Suppressor macrophage treated with lipopolysaccharide for 4 hours (primary cell): ENCODE measurements at places on chromosomes 11 and 22.

- no peak for DNase-seq
These were observed 40.5 kb downstream of the GRAMD4 start for GRCh38 chr22:46660604-46661201.

DNA sequence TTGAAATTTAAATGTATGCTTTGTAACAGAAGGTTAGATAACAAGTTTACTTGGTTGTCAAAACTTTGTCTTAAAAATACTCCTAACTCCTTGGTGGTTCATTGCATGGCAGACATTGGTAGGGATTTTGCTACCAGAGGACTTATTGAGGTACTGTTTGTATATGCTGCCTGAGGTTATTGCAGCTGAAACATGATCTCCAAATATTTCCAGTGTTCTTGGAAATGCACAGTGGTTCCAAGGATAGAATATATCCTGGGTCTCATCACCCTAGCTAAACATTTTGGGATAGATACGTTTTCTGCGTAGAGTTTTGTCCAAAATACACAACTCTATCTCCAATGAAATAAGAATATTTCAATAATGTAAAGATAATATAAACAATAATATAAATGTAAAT is 109.2 kb downstream of the RAB38 start:
- DNase-seq, result no peak

GRCh38 chr11:94630221-94630620 is 63.1 kb downstream of the PIWIL4 start:
- DNase-seq, result no peak

DNA sequence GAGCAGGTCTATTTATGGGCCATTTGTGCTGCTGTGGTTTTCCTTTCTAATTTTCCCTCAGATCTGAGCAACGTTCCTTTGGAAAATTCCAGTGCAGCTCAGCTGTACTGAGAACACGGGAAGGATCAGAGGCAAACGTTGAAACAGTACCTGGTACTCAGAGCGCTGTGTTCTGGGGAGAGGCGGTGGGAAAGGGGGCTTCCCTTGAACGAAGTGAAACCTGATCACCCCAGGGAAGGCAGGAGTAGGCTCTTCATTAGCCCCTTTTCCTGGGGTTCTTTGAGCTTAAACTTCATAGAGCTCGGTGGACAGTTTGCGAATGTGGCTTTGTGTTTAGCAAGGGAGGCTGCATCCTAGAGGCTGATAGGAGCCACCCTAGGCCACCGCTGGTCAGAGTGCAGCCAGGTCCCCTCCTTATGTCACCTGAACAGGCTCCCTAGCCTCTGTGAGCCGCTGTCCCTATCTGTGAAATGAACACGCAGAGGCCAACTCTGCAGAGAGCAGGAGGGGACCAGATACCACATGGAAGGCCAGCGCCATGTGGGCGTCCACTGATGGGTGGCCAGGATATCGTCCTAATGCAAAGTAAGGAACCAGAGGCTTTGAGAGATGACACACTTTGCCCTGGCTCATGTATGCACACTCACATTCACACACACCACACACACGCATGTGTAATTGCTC is 1464.8 kb downstream of the BRD1 start:
- DNase-seq, result no peak
